ENCODE measurements at places on chromosomes 4 and X. TPM values are rescaled to one million over a fixed set of nuclear protein-coding genes. Genes with fewer than 3 reads are reported as not detected.

DNA sequence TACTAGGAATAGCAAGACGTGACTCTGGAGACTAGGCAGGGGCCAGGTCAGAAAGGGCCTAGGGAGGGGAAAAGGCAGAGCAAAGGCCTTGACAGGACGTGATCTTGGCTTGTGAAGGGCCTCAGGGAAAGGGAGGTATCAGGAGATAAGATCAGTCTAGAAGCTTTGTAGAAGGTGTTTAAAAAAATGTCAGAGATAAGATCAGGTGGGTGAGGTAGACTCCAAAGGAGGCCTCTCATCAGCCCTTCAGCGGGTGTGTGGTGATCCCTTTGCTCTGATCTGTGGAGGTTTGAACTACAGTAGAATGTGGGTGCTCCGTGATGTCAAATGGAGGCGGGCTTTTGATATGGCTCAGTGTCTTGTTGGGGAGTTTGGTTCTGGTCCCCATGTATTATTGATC lies 78.8 kb upstream of the PRPS1 start:
- H3K4me3 ChIP-seq, result no peak overlapping the region
- no peaks in the 10 kb centered on the region for H3K27me3 ChIP-seq
- no peak for DNase-seq
- no peaks in the 10 kb centered on the region for H3K36me3 ChIP-seq

Gene DUSP21
- not detected for polyA plus RNA-seq

GRCh38 chr4:985123-985830 lies 1.6 kb upstream of the IDUA start:
- H3K4me1 ChIP-seq, result peaks cover 15% of the 10 kb centered on the region
- H3K4me3 ChIP-seq, result no peak overlapping the region
- H3K27ac ChIP-seq, result no peak overlapping the region
- no peaks in the 10 kb centered on the region for H3K27me3 ChIP-seq
- no peaks in the 10 kb centered on the region for H3K36me3 ChIP-seq

Gene PDZD4
- 0.07 TPM for polyA plus RNA-seq

DNA sequence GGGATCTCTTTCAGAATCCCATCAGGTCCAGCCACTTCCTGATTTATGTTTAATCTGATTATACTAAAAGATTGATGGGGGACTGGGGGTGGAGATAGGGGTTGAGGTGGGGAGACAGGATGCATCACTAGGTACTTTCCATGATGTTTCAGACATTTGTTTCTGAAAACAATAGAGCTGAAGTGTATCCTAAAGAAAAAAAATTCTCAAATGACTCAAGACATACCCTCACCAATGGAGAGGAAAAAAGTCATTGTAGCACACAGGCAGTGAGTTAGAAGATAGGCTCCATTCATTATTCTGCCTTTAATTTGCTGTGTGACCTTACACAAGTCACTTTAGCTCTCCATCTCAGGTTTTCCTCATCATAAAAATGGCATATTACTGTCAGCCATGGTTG lies 33.1 kb downstream of the LHFPL1 start:
- no peaks in the 10 kb centered on the region for H3K4me1 ChIP-seq
- H3K4me3 ChIP-seq, result no peak overlapping the region
- no peaks in the 10 kb centered on the region for H3K27me3 ChIP-seq
- no peak overlapping the region for H3K27ac ChIP-seq
- DNase-seq, result no peak

Measured in endothelial cell of umbilical vein (primary cell).